ENCODE measurements at places on chromosomes 13 and 19.

GRCh38 chr13:103568314-103568713 lies 502.1 kb upstream of the SLC10A2 start:
- DNase-seq = no peak

GRCh38 chr19:38122402-38123093 lies 101.5 kb downstream of the DPF1 start:
- no peak for DNase-seq

GRCh38 chr13:40087091-40088002 lies 431.9 kb downstream of the COG6 start:
- no peak for DNase-seq

- peak; percentile 59 for DNase-seq
Measured at GRCh38 chr19:5934774-5935472, 20.9 kb downstream of the CAPS start.

- DNase-seq = peak; percentile 36
Measured at GRCh38 chr13:44470638-44471562, 97.3 kb downstream of the SERP2 start.

- no peak for DNase-seq
Measured at GRCh38 chr19:45450012-45450333, 17.8 kb upstream of the FOSB start.

DNA sequence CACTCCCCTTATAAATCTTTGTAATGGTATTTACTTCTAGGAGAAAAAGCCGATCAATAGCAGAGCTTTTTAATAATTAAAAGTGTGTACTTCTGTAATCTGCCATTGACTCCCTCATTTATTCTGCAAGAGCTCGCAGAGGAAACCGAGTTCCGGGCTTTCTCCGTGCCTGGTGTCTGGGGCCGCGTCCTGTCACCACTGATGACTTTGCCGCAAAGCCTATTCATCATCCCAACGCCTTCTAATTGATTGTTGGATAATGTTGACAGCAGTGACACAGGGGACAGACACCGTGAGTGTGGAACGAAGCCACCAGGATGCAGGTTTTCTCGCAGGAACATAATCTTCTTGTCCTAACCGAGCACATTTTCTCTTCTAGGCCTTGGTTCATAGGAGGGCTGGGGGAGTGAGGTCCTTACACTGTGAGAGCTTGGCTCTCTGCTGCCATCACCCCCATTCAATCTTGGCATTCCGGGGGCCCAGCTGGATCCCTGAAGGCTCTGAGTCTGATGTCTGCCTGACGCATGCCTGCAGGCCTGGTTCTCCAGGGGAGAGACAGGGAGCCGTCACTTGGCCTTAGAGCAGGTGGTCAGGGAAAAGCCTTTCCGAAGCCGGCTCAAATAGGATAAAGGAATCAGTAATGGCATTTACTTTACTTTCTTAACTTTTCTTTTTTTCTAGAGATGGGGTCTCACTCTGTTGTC lies 110.3 kb downstream of the KDM4B start:
- DNase-seq = no peak

DNA sequence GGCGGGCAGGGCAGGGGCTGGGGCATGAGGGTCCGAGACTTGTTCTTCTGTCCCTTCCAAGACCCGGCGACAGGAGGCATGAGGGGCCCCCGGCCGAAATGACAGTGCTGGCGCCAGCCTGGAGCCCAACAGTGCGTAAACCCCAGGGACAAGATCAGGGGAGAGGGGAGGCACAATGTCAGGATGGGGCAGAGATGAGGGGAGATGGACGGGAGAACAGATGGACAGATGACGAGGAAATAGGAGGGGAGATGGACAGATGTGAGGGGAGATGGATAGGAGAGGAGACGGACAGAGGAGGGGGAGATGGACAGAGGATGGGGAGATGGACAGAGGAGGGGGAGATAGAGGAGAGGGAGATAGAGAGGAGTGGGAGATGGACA lies 518 bp downstream of the FLT3LG start:
- DNase-seq = no peak

Measured in fibroblast of upper back skin (primary cell).